Uterine smooth muscle cell (primary cell): ENCODE measurements at places on chromosomes 6 and 20. TPM values are rescaled to one million over a fixed set of nuclear protein-coding genes. Genes with fewer than 3 reads are reported as not detected.

The NRN1 gene
- total RNA-seq: 0.11 and 0.12 TPM in 2 replicates

The PPIL6 gene
- total RNA-seq: 2.3 and 5.0 TPM in 2 replicates

The TFAP2A gene
- total RNA-seq: not detected in 2 replicates

The FRK gene
- 0.33 and 0.37 TPM in 2 replicates for total RNA-seq

The GPLD1 gene
- 0.33 and 0.87 TPM in 2 replicates for total RNA-seq

The SLC22A16 gene
- total RNA-seq: 0.11 TPM in 1 of 2 replicates, not detected in the other

The PPP1R14C gene
- 0.50 and 1.9 TPM in 2 replicates for total RNA-seq

The SDCBP2 gene
- 1.2 and 1.5 TPM in 2 replicates for total RNA-seq

The LY6G6C gene
- total RNA-seq: not detected in 2 replicates

The IMPG1 gene
- 0.37 TPM in 1 of 2 replicates, not detected in the other for total RNA-seq

The MOG gene
- total RNA-seq: not detected in 2 replicates

The UNC5CL gene
- total RNA-seq: 0.12 and 0.22 TPM in 2 replicates

The GNAS-AS1 gene
- 0.87 and 1.00 TPM in 2 replicates for total RNA-seq

The TBX18 gene
- total RNA-seq: 3.2 and 3.8 TPM in 2 replicates

The PXDC1 gene
- total RNA-seq: 43.1 and 66.2 TPM in 2 replicates

The HLA-DRB5 gene
- total RNA-seq: not detected in 2 replicates

The PBOV1 gene
- not detected in 2 replicates for total RNA-seq

The TGM2 gene
- total RNA-seq: 221 and 411 TPM in 2 replicates

The RHAG gene
- total RNA-seq: not detected in 2 replicates

The RFX6 gene
- under 0.01 TPM in 1 of 2 replicates, not detected in the other for total RNA-seq

The CDH22 gene
- under 0.01 TPM in 1 of 2 replicates, not detected in the other for total RNA-seq

The PRR18 gene
- total RNA-seq: 0.12 TPM in 1 of 2 replicates, not detected in the other

The RSPO3 gene
- 2.6 and 3.7 TPM in 2 replicates for total RNA-seq

The AGPAT1 gene
- total RNA-seq: 12.4 and 15.7 TPM in 2 replicates

The COL9A1 gene
- total RNA-seq: not detected in 2 replicates

The VWA7 gene
- total RNA-seq: 0.11 and 0.25 TPM in 2 replicates

The SLC26A8 gene
- total RNA-seq: not detected in 2 replicates

The VSX1 gene
- total RNA-seq: not detected in 2 replicates

The PRR3 gene
- 3.6 and 4.5 TPM in 2 replicates for total RNA-seq

The KCNG1 gene
- total RNA-seq: 78.0 and 103 TPM in 2 replicates

The TP53INP2 gene
- total RNA-seq: 1.3 and 1.4 TPM in 2 replicates

The RBPJL gene
- not detected in 2 replicates for total RNA-seq

The PPP2R5D gene
- 23.7 and 40.4 TPM in 2 replicates for total RNA-seq

The DEFB124 gene
- total RNA-seq: not detected in 2 replicates

The GRM1 gene
- total RNA-seq: not detected in 2 replicates

The DOK5 gene
- total RNA-seq: 14.6 and 15.6 TPM in 2 replicates

The POU5F1 gene
- not detected in 2 replicates for total RNA-seq

The SLC22A2 gene
- total RNA-seq: 0.12 TPM in 1 of 2 replicates, not detected in the other

The EYA2 gene
- total RNA-seq: 1.6 and 2.0 TPM in 2 replicates

The BICRAL gene
- total RNA-seq: 3.9 and 4.6 TPM in 2 replicates

The MRAP2 gene
- total RNA-seq: 2.2 and 4.9 TPM in 2 replicates

The AVP gene
- total RNA-seq: not detected in 2 replicates

The SULF2 gene
- total RNA-seq: 2.0 and 12.0 TPM in 2 replicates

The TCP11 gene
- total RNA-seq: 0.25 and 0.66 TPM in 2 replicates

The EYA4 gene
- total RNA-seq: 13.7 and 14.5 TPM in 2 replicates

The MYCT1 gene
- total RNA-seq: under 0.01 and 0.11 TPM in 2 replicates

The FAM50B gene
- 7.6 and 9.5 TPM in 2 replicates for total RNA-seq

The SRMS gene
- total RNA-seq: not detected in 2 replicates

The BPIFB1 gene
- total RNA-seq: not detected in 2 replicates

The PTK7 gene
- total RNA-seq: 58.0 and 166 TPM in 2 replicates

The ROMO1 gene
- 162 and 235 TPM in 2 replicates for total RNA-seq

The ADGRF5 gene
- under 0.01 TPM in 2 replicates for total RNA-seq

The DNAH8 gene
- under 0.01 and 0.12 TPM in 2 replicates for total RNA-seq

The OPN5 gene
- not detected in 2 replicates for total RNA-seq
